ENCODE measurements at places on chromosomes 5 and 9. TPM values are rescaled to one million over a fixed set of nuclear protein-coding genes. Genes with fewer than 3 reads are reported as not detected.

DNA sequence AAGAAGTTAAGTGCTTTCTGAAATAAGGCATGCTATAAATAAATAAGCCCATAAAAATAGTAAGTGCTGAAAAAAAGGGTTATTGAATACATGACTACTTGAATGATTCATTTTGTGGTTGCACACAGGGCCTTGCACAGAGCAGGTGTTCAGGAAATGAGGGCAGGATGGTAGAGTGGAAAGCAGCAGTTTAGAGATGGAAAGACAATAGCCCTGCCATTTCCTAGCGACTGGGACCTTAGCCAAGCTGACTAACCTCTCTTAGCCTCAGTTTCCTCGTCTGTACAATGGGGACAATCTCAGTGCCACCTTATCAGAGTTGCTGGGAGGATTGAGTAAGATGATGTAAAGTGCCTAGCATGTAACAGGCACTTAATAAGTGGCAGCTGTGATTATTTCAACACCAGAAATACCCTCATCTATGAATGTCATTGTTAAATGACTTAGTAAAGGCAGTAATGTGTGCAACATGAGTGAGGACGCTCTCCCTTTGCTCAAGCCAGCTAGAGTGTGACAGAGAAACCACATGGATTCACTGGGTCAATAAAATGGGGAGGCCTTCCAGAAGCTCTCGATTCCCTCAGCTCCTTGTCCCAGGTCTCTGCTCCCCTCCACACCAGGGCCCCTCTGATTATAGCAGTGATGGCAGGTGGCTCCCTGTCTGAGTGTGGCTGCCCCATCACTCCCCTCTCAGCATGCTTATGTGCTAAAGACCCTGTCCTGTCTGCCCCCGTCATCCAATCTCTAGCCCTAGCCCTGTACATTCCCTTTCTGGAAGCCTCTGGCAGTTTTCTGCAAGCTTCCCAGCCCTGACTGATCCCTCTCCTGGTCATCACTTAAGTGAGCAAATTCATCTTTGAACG is 16.0 kb upstream of the PHF19 start:
- DNase-seq: peak; percentile 98

GRCh38 chr5:9265441-9266287 is 280.2 kb downstream of the SEMA5A start:
- DNase-seq: peak; percentile 98

DNA sequence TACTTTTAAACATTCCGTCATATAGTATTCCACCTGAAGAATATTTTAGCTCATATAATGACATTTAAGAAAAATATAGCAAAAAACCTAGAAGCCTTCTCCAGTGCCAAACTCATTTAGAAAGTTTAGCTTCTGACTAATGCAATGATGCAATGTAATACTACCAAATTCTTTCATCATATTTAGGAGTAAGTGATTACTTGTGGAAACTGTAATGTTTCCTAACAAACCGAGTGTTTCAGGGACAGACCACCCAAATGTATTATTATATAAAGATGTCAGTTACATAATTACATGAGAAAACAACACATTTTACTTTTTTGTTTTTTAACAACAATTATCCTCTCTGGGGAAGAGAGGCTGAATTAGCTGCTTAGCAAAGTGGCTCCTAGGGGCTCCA is 316.2 kb downstream of the ARL15 start:
- DNase-seq: no peak

- DNase-seq: no peak
These were observed 652.6 kb upstream of the WWC1 start for GRCh38 chr5:167638816-167639215.

- no peak for DNase-seq
These were observed 121.4 kb downstream of the FER start for GRCh38 chr5:108869066-108869465.

Gene TLR4
- total RNA-seq: 15.5 TPM

GRCh38 chr5:893711-894110 is 1.0 kb downstream of the TRIP13 start:
- DNase-seq: no peak

- DNase-seq: no peak
These were observed 81.9 kb upstream of the FAM169A start for GRCh38 chr5:74948031-74948546.

GRCh38 chr5:140111011-140111858 is 2.7 kb upstream of the PURA start:
- DNase-seq: no peak

DNA sequence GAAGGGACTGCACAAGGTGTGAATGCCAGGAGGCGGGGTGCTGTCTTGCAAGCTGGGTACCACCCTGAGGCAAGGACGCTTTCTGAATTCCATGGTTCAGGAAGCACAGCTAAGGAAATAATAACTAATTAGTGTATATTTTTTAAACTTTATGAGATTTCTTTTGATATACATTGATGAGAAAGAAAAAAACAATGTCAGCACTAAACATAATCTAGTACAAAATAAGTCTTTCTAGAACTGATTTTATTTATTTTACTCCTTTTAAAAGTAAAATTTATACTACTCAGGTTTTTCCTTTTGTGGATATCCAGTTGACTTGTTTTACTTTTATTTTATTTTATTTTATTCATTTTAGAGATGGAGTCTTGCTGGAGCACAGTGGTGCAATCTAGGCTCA is 3.6 kb downstream of the DNAJC21 start:
- DNase-seq: no peak

DNA sequence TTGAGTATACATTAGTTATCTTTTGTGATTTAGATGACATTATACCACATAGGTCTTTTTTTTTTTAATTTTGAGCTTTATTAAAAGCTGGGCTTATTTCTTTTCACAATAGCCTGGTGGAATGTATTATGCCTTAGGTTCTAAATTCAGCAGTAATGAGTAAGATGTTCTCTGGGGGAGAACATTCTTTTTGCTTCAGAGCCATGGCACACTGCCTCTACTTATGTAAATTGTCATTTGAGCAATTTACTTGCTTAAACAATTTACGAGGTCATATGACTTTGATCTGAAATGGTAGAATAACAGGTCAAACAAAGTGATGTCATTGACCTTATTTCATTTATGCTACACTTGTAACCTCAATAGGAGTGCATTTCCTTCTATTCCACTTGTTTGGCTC is 154.2 kb downstream of the FOCAD start:
- no peak for DNase-seq

DNA sequence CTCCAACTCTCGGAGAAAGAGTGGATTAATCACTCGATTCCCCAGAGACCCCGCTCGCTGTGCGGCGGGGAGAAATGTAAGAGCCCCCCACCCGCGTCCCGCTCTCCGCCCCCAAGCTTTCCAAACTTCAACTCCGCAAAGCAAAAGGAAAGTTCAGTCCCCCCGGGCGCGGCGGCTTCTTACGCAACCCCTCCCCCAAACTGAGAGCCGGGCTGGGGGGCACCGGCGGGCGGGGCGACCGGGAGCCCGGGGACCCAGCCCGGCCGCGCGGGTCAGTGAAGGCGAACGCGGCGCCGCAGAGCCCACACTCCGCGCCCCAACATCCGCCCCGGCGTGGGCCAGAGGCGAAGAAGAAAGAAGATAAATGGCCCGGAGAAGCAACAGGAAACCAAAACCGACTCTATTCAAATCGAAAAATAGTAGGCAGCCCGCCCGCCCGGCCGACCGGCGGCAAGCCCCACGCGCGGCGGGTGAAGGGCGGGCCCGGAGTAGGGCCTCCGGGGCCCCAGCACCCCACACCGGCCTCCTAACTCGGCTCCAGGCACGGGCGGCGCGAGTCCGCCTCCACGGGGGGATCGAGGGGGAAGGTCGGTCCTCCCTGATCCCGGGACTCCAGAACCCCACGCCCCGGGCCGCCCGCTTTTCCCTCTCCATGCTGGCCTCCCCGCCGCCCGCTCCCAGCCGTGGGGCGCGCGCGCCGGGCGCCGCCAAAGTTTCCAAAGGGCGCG is 720 bp downstream of the NOTCH1 start:
- no peak for DNase-seq

GRCh38 chr5:95709967-95710650 is 21.0 kb upstream of the RHOBTB3 start:
- DNase-seq: no peak

All from HT1080 (cell line).